ENCODE measurements at places on chromosomes 5 and 9.

GRCh38 chr5:14730881-14731280 lies 66.4 kb downstream of the OTULIN start:
- DNase-seq = no peak

GRCh38 chr9:130029223-130029973 lies 13.6 kb downstream of the FNBP1 start:
- no peak for DNase-seq

DNA sequence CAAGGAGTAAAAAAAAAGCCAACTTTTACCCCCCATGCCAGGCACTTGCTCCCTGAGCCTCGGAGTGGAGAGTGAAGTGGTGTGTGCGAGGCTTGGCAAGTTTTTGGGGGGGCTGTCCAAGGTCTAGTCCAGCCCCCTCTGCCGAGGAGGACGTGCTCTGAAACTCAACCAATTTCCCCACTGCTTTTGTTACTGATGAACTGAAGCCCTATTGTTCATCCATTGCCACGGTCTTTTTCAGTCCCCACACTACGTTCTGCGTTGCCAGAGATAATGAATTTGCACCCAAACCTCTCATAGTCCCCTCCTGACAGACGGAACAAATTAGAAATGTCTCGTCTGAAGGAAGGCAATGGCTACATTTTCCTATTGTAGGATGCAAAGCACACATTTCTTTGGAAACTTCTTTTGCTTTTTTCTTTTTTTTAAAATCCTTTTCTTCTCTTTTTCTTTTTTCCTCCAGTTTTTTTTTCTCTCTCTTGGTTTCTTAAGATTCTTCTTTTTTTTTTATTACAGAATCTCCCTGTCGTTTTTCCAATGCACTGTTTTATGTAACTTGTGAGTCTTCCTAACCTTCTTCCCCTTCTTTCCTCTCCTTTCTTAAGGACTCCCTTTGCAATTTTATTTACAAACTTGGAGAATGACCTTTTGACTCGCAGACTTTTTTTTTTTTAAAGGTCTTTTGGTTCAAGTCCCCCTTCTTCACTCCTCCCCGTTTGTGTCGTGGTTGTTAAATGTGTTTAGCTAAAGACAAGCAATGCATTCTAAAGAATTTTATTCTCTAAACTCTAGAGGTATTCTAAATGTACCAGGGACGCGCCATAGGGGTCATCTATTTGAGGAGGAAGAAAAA lies 209.5 kb downstream of the MEF2C start:
- peak; percentile 56 for DNase-seq

GRCh38 chr5:140925806-140926442 lies at the start of gene PCDHAC1:
PCDHAC1 (plus strand) TSS chr5:140926299; CDS start chr5:140926893, 594 bp downstream.
- DNase-seq = peak; percentile 70

DNA sequence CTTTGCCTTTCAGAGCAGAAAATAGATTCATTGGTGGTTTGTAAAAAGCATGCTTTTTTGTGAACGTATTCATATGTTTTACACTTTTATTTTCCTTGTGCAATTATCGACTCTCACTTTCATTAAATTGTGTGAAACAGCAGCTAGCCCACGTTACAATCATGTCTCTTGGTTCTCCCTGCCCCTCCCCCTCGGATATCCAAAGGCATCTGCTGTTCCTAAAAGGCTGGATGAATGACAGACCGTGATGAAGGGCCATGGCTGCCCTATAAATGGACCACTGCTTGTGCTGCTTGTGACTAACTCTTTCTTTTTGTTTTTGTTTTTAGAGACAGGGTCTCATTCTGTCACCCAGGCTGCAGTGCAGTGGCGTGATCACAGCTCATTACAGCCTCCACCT lies 17.0 kb upstream of the SEMA4D start:
- DNase-seq = no peak

DNA sequence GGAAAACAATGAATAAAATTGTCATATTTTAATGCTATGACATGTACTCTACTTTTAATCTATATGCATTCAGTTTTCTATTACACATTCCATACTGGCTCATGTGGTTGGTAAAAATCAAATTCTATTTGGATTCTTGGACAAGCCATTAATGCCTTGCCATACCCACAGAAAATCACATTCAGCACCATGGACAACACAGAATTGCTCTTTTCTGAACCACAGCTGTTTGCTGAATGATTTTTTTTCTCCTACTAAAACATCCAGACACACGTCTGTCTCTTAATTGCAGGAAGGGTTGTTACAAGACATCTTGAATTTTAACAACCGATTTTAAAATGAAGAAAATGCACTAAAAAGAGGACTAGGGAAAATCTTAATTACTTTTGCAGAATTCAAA lies 675.6 kb downstream of the BRINP1 start:
- no peak for DNase-seq

DNA sequence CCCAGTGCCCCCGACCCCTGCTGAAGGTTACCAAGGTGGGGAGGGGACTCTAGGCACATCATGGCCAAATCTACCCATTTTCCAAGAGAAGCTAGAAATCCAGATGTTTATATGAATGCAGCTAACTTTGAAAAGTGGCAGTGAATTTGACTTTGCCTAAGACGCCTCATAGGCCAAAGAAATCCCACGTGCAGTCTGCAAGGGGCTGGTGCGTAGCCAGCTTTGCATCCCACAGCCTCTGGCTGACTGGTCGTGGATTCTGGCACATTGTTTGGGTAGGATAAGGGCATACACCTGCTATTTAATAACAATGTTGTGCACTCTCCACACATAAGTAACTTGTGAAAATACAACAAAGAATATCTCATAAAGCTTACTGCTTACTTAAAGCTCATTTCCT lies 3.5 kb upstream of the GADD45G start:
- DNase-seq = no peak

DNA sequence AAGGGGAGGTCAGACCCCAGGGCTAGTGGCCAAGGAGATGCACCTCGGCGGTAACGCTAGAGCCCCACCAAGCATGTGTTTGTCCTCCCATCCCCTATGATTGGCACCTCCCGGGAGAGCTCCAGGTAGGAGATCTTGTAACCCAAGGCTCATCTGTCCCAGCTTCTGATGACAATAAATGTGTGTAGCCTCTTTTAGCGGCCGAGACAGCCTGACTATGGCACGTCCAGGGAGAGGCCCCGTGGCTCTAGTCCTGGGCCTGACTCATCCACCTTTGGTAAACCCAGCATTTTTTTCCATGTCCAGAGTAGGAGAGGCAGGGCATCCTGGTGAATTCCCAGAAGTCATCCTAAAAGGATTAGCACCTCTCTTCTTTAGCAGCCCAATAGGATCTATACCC lies 39.2 kb downstream of the IRF1 start:
- DNase-seq = no peak

GRCh38 chr5:96214442-96215197 lies 218.4 kb downstream of the PCSK1 start:
- no peak for DNase-seq

DNA sequence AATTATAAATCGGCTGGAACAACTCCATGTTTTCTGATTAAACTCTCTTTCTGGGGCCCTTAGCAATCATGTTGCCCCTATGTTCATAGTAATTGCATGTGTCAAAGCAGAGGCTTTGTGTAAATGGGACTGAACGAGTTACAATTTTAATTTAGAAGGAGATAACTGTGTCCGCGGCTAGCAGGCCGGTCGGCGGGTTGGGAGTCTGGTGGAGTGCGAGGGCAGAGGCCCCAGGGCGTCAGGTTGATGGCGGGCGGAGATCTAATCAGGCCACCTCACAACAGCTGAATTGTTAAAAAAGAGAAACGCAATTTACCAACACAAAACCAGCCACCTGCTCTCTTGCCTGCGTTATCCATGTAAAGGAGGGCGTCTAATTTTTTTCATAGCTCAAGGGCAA lies 134.9 kb upstream of the LPCAT1 start:
- no peak for DNase-seq

DNA sequence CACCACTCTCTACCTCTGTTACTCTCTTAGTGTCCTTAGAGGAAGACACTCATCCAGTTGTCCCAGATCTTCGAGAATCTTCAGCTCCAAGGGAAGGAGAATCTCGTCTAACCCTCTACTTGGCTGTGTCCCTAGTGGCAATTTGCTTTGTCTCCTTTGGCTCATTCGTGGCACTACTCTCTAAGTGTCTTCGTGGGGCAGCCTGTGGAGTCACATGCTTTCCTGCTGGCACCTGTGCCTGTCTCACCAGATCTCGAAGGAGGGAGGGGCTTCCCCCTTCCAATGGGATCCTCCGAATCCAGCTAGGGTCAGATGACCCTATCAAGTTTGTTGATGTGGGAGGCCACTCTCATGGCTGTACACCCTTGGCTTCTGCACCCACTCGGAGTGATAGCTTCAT lies 1.8 kb upstream of the PCDHGC5 start:
- no peak for DNase-seq

Data from NCI-H526 treated with DMSO at 0.1 percent for 48 hours (cell line).